ENCODE measurements at places on chromosomes 5 and 9.

DNA sequence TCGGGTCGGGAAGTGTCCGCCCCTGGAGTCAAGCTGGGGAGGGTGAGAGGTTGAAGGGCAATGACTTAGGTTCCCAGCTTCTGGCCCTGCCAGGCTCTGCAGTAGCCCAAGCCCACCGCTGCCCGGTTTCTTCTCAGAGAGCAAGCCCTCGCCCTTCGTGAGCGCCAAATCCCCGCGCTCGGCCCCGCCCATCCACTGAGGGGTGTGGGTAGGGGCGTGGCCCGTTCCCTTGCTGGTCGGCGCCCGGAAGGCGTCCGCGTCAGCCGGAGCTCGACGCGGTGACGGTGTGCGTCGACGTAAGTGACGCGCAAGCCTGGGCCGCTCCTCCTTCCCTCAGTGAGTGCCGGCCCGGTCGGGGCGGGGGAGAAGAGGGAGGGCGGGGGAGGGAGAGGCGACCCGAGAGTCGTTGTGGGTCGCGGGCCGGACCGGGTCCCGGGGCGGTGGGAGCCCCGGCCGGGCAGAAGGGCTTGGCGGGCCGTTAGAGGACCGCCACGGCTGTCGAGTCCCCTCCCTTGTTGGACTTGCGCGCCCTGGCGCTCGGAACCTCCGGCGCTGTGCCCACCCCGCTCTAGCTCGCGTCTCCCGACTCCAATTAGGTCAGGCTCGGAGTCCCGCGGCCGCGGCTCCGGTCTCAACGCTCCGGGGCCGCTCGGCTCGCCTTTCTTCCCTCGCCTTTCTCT is 659 bp downstream of the ZNF131 start:
- DNase-seq: peak; percentile 72

GRCh38 chr5:41406424-41406823 is 104.0 kb downstream of the PLCXD3 start:
- no peak for DNase-seq

GRCh38 chr5:113302120-113302519 is 132.7 kb downstream of the TSSK1B start:
- no peak for DNase-seq

DNA sequence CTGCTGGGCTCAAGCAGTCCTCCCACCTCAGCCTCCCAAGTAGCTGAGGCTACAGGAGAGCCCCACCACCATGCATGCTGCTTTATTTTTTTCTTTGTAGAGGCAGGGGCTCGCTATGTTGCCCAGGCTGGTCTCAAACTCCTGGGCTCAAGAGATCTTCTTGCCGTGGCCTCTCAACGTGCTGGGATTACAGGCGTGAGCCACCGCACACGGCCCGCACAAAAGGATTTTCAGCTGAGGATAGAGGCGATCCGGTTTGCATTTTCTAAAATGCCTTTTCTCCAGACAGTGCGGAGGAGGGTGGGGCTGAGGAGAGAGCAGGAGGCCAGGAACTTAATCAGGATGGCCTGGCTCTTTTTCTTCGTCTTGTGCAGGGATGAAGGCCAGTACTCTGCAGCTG is 6.9 kb downstream of the HRH2 start:
- no peak for DNase-seq

DNA sequence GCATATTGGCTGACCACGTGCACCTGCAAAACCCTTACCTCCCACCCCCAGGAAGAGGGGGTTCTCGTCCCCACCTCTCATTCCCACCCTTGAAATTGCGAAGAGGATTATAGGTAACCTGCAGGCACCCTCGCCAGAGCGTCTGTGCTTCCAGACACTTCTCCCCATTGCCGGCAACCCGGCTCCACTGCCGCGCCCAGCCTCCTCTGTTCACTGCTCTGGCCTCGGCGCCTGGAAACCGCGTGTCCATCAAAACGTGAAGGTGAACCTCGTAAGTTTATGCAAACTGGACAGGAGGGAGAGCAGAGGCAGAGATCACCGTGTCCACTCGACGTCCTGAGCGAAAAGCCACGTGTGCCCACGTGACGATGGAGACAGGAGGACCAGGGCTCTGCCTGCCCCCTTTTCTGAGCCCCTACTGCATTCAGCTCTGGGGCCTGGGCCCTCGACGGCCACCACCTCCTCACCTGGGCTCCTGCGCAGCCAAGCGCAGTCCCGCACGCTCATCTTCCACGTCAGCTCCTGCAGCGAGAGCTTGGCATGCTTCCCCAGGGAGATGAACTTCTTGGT is 1.9 kb downstream of the TERT start:
- DNase-seq: no peak

GRCh38 chr9:36492865-36493264 is 79.8 kb upstream of the MELK start:
- DNase-seq: no peak

GRCh38 chr5:178551059-178551458 is 39.1 kb downstream of the COL23A1 start:
- no peak for DNase-seq

DNA sequence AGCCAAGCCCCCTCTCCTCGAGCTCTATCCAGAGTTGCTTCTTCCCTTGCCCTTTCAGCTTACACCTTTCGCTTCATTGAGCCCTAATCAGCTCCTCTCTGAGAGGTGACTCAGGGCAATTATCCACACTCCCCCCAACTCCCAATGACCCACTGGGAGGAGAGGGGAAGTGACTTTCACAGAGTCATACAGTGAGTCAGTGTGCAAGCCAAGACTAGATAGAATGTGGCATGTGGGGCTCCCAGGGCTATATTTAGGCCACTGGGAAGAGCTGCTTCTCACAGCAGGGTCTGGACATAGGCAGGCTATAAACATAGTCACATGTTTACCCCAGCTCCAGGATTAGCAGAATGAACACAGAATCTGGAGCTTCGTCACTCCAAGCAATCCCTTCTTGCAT is 57.4 kb downstream of the NRG2 start:
- peak; percentile 29 for DNase-seq

- DNase-seq: no peak
These were observed 80.8 kb upstream of the ICE1 start for GRCh38 chr5:5341531-5342292.

DNA sequence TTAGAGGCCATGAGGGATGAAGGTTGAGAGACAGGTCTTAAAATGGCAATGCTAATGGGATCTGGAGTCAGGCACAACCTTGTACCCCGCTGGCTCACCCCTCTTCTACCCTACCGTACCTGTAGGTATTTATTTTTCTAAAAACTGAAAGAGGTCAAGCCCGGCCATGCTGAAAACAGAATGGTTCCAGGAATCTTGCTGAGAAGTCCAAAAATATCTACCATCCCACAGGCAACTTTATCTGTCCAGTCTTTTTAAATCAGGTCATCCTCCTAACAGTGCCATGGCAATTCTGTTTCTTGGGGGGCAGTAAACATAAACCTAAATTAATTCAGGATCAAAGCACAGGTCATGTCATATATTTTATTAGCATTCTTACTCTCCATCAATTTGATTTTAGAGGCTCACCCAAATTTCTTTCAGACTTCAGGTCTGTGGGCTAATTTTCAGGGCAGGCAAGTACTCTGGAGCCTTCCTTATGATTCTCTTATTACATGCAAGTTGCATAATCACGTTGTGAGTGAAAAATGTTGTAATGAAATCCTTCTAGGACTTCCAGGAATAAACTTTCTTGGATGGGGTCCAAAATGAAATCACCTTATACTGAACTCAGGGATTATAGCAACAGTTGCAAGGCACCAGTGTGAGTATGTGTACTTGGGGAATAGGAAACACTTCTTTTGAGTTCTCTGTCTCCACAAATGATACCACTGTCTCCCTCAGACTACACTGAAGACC is 102.7 kb upstream of the NREP start:
- no peak for DNase-seq

- no peak for DNase-seq
These were observed 547.0 kb downstream of the PDE4D start for GRCh38 chr5:59346514-59346913.

DNA sequence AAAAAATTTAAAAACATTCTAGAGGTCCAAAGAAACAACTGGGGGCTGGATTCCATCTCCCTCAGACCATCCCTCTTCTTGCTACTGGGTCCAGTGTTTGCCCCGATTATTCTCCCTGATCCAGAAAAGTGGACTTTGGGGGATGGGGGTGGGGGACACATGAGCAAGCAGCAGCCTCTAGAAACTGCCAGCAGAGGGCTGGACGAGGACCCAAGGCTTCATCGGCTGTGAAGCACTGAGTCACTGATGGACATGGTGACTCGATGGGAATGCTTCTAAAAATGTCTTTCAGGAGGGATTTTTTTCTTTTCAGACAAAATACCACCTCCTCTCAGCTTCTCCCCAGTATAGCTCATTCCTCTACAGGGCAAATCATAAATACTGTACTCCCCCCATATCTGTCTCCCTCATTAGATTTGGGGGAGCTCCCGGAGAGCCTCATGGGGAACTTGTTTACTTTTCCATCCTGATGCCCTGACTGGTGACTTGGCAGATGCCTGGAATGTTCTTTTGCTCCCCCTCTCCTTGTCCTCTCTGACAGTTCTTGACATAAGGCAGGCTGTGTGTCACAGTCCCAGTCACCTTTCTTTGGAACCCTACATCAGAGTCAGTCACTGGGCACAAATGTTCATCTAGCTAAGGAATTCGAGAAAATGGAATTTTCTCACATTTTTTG is 67.2 kb upstream of the STC2 start:
- DNase-seq: no peak
